ENCODE measurements at places on chromosomes 4 and X.

DNA sequence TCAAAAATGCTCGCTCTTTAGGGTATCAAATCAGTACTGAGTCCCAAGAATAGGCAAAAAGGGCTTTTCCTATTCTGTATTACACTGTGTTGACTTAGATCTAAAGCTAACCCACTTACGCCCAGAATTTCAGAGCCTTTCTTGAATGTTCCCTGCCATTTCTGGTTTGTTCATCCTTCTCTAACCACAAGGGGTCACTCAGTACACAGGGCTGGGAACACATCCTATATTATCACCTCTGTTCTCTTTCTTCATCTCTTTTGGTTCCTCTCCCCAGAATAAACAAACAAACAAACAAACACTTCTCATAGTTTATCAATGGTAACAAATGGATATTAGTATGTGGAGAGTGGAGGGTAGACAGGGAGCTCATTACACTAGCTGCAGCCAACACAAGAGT lies 25.5 kb upstream of the MORC4 start:
- DNase-seq: no peak

GRCh38 chr4:56658528-56658927 lies 22.6 kb downstream of the HOPX start:
- DNase-seq: no peak

GRCh38 chrX:36986231-36986630 lies 21.9 kb upstream of the FAM47C start:
- no peak for DNase-seq

- no peak for DNase-seq
Measured at GRCh38 chr4:52945326-52945898, 83.3 kb downstream of the RASL11B start.

- DNase-seq: no peak
Measured at GRCh38 chrX:11478026-11478425, 184.8 kb downstream of the AMELX start.

- no peak for DNase-seq
Measured at GRCh38 chr4:187929024-187929423, 66.5 kb upstream of the ZFP42 start.

DNA sequence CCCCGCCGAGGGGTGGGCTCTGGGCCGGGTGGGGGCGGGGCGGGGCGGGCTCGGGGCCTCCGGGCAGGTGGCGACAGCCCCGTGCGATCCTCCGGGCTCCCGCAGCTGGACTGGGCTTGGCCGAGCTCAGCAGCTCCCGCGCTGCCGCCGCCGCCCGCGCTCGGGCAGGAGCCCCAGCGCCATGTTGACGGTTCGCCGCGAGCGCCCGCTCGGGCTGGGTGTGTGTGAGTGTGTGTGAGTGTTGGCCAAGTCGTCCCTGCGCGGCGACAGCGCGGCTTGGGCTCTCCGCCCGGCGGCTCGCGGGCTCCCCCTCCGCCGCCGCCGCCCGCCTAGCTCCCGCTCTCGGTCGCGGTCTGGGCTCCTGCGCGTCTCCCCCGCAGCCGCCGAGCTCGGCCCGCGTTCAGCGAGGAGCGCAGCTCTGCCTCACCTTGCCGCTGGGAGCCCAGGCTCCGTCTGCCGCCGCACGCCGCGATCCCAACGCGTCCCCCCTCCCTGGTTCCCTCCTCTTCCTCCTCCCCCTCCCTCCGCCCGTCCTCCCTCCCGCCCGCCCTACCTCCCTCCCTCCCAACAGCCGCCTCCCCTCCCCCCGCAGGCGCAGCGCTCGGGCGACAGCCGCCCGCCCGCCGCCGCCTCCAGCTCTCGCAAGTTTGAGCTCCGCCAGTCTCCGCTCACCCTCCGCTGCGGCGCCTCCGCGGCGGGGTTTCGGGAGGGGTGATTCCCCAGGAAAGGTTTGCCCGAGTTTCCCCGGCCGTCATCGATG lies at the start of gene BCOR:
BCOR (minus strand) TSS at position 455 of the 760 bp plus-strand sequence. CDS start 20,029 bp downstream, outside the sequence.
- DNase-seq: peak; percentile 65

DNA sequence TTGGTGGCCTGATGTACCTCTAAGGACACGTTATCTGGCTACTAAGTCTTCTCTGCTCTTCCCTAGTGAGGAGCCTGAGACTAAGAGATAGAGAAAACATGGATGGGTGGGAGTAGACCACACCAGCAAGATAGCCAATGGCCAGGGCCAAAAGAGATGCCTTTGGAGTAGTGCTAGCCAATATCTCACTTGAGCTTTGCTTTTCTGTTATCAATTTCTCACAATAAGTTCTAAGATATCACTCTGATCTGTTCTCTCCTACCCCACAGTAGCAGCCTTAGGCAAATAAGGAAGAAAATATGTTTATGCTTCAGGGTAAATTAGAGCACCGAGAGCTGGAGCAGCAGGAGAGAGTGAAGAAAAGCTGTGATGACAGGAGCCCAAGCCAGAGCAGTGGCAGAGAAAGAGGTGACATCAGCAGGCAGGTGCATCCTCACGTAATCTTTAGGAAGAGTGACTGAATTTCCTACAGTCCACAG lies 343.9 kb upstream of the NOCT start:
- no peak for DNase-seq

GRCh38 chr4:2636331-2636730 lies 99.9 kb downstream of the FAM193A start:
- DNase-seq: no peak

- no peak for DNase-seq
Measured at GRCh38 chr4:70915036-70915815, 13.1 kb downstream of the MOB1B start.

DNA sequence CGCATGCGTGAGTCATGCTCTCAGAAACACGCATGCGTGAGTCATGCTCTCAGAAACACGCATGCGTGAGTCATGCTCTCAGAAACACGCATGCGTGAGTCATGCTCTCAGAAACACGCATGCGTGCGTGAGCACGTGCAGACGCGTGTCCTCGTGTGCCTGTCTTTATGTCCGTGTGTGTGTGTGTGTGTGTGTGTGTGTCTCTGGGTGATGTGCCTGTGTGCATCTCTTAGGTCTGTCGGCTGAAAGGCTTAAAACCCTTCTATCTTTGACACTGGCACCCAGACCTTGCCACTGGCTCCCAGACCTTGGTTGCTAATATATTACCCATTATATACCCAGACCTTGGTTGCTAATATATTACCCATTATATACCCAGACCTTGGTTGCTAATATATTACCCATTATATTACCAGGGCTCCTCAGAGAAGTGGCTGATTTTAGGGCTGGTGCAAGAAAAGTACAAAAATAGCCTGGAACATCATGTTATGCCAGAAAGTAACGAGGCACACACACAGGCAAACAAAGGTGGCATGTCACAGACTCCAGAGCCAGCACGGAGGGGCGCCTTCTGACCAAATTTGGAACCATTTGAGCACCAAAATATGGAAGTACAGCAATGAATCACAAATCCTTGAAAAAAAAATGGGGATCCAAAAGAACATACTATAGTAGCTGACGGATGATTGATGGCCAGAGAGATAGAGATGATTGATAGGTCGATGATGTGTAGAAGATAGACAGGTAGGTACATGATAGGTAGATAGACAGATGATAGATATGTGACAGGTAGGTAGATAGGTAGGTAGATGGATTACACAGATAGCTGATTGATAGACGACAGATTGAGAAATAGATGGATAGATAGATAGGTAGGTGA lies 19.2 kb upstream of the ADRA2C start:
- DNase-seq: no peak

GRCh38 chrX:46169808-46170207 lies 375.4 kb downstream of the ZNF674 start:
- DNase-seq: no peak

DNA sequence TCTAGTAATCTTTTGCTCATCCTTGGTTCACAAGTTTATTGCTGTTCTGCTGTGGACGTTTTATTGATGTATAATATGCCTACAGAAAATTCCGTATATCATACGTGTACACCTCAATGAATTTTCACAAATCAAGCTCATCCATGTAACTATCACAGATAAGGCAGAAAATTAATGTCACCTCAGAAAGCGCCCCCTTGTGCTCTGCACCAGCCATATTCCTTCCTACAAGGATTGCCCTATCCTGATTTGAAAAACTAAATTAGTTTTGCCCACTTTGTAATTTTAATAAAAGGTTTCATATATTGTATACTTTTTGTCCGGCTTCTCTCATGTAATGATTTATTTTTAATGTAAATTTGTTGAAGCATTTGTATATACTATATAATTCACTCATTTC lies 390.8 kb downstream of the ADGRL3 start:
- DNase-seq: no peak

GRCh38 chr4:4590546-4590945 lies 48.7 kb upstream of the STX18 start:
- DNase-seq: no peak

GRCh38 chrX:115013705-115014104 lies 3.7 kb downstream of the IL13RA2 start:
- DNase-seq: no peak

- no peak for DNase-seq
Measured at GRCh38 chr4:68748181-68748991, 67.4 kb upstream of the UGT2B10 start.

DNA sequence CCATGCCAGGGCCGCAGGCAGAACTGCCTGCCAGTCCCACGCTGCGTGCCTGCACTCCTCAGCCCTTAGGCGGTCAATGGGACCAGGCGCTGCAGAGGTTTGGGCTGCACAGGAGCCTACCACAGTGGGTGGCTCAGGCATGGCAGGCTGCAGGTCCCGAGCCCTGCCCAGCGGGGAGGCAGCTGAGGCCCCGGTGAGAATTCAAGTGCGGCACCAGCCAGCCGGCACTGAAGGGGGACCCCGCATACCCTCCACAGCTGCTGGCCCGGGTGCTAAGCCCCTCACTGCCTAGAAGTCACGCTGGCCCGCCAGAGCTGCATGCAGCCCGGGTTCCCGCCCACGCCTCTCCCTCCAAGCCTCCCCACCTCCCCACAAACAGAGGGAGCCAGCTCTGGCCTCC lies 302.5 kb upstream of the UGT8 start:
- no peak for DNase-seq

DNA sequence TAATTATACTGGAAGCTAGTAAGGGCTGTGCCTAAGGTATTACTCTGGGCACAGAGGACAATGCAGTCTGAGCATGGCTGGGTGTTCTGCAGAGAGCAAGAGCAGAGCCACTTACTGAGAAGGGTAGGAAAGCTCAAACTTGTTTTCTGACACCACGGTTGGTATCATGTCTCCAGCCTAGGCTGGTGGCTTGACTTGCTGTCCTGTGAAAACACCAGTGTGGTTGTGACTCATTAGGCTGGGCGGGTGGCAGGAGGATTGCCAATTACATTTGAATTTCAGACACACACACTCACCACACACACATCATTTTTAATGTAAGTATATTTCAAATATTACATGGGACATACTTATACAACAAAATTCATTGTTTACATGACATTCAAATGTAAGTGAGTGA lies 19.7 kb upstream of the MTM1 start:
- DNase-seq: no peak

GRCh38 chr4:51958199-51958968 lies 61.8 kb downstream of the LRRC66 start:
- DNase-seq: no peak

DNA sequence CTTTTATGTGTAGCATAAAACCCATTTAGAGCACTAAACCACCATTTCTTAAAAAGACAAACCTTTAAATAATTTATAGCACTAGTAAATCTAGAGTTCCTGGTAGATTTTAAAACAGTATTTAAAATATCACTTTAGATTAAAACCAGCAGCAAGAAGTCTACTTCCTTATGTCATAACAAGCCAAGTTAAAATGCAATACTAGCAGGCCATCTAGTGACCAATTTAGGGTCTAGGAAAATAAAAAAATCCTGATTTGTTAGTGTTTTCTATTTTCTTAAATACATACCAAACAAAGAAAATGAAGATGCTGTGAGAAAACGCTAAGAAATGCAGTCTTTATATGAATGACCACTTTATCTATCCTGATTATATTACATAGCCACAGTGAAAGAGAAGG lies 53.9 kb downstream of the PAPSS1 start:
- no peak for DNase-seq

- DNase-seq: no peak
Measured at GRCh38 chr4:187183346-187183745, 459.7 kb upstream of the FAT1 start.

GRCh38 chr4:170089274-170089667 lies 485 bp downstream of the AADAT start:
- no peak for DNase-seq

DNA sequence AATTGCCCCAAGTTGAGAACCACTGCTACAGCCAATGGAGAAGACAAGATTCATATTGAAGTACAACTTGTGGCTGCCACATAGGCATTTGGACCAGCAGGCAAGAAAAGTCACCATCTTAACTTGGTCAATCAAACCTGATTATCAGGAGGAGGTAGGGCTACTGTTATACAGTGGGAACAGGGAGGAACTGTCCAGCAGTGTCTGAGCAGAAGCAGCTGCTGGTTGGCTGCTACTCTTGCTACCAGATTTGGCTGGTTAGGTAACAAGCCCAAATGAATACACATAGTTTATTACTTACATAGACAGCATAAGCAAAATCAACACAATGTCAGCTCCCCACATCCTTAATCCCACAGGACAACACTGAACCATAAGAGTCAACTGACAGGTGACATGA lies 39.4 kb downstream of the ATP1B4 start:
- no peak for DNase-seq

DNA sequence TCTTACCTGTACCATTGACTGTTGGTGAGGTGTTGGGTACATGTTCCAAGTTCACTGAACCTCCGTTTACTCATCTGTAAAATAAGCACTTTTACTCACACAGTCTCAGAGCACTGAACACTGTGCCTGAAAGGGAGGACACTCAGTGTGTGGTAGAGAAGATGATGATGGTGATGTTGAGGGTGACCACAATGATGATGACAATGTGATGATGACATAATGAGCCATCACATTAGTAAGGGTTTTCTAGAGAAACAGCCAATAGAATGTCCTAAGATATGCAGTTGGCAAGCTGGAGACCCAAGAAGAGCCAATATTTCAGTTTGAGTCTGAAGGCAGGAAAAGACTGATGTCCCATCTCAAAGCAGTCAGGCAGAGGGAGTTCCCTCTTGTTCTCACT lies 315.4 kb upstream of the IGFBP7 start:
- no peak for DNase-seq

- no peak for DNase-seq
Measured at GRCh38 chr4:78213218-78213617, 156.1 kb downstream of the FRAS1 start.

- DNase-seq: peak; percentile 1
Measured at GRCh38 chr4:10587697-10588096, 96.9 kb downstream of the CLNK start.

- DNase-seq: no peak
Measured at GRCh38 chrX:112961981-112962380, 121.3 kb upstream of the AMOT start.

DNA sequence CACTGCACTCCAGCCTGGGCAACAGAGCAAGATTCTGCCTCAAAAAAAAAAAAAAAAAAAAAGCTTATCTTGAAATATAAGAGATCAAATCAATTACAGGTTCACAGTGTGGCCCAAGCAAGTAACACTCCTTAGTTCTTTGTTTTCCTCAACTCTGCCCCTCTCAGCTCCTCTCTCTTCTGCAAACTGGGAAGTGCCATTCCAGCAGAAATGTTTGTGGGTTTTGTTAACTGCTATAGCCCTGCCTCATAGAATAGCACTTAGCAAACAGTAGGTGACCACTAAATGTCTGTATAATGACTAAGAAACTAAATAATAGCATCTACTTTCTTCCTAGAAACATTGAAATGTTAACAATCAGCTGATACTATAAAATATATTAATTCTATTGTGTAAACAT lies 160.0 kb upstream of the NAP1L5 start:
- DNase-seq: no peak

- DNase-seq: no peak
Measured at GRCh38 chr4:122163767-122164166, 11.6 kb downstream of the BLTP1 start.

Data from stimulated activated CD8-positive, alpha-beta memory T cell treated with anti-CD3 and anti-CD28 coated beads, Interleukin-15, amount 100 ng/mL, for 4 hours (primary cell).